Right ventricle myocardium inferior (tissue), 1 donor: ENCODE measurements at places on chromosomes 5 and 9.

- DNase-seq: no peak
Observed at GRCh38 chr9:69627281-69627680, 44.9 kb downstream of the APBA1 start.

GRCh38 chr9:134378901-134379338, 52.7 kb downstream of the RXRA start:
- DNase-seq: no peak

DNA sequence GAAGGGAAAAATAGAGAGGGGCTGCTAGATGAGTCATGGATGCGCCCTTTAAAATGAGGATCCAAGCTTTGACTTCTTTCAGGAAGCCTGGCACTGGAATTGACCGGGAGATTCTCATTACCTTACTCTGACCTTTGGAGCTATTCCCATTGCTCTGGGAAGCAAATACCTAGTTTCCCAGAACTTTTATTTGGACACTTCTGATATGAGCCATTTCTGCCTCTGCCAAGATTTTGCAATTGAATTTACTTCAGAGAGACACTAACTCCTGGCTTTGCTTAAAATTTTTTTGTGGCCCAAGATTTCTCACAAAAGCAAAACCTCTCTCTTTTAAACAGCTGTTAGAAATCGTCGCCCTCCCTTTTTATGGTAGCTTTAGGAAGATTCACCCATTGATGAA, 15.7 kb upstream of the AGXT2 start:
- no peak for DNase-seq

DNA sequence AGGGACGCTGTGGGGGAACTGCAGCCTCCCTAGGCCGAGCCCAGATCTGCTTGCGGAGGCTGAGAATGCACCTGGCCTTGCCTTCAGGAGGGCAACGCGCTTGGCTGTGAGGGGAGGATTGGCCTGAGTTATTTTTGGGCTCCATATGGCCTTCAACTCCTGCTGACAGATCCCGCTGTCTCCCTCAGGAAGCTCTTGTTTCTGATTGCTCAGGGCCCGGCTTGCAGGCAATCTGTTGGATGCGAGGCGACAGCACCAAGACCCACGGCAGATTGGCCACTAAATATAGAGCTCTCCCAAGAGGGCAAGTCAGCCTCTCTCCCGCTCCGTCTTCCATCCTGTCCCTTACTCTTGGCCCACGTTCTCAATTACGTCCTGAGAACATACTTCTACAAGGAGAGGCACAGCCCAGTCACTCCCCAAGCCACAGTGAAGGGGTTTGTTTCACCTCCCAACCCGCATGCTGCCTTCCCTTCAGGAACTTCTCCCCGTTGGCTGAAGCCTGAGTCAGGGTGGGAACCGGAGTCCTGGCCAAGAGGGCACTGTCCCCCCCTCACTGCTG, 53.6 kb downstream of the RASGEF1C start:
- no peak for DNase-seq

DNA sequence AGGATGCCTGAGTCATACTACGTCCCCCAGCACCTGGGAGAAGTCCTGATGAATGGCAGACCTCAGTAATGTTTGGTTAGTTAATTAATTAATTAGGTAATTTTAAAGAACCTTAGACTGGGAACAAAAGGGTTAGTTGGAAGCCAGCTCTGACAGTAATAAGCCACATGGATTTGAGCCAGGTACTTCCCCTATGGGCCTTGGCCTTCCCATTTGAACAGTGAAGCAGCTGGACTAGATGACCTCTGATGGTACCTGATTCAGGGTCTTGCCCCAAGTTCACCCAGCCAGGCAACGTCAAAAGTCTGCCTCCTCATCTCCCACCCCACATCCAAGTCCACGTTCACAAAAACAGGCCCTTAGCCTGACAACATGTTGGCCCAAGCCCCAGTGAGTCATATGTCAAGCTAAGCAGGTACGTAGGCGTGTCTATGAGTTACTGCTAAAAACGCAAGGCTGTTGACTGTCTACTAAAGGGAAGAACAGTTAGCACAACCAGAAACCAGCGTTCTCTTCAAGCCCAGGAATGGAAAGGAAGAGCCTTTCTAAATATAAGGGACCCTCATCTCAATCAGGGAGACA, 303.2 kb downstream of the ACTL7B start:
- DNase-seq: no peak

- DNase-seq: no peak
Observed at GRCh38 chr5:22852807-22853660, at the start of gene CDH12. CDH12 (minus strand) TSS chr5:22853344.

- no peak for DNase-seq
Observed at GRCh38 chr5:128252196-128252595, 168.6 kb downstream of the SLC12A2 start.

DNA sequence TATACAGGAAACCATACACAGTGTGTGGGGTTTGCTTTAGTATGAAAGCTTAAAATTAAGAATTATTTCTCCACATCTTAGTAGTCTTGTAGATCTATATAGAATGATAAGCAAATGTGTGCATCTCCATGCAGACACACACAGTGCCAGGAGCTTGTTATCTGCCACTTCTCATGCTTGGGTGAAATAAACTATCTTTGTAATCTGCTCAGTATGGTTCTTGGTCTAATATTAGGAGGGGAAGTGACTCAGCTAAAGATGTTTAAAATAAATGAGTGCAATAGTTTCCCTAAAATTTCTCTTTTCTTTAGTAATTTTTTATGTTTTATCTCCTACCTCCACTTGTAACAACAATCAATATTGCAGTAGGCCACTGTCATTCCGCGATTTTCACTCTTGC, 689.6 kb downstream of the TAF11L14 start:
- DNase-seq: no peak

GRCh38 chr5:140595538-140596300, 31.1 kb downstream of the SLC35A4 start:
- DNase-seq: no peak

DNA sequence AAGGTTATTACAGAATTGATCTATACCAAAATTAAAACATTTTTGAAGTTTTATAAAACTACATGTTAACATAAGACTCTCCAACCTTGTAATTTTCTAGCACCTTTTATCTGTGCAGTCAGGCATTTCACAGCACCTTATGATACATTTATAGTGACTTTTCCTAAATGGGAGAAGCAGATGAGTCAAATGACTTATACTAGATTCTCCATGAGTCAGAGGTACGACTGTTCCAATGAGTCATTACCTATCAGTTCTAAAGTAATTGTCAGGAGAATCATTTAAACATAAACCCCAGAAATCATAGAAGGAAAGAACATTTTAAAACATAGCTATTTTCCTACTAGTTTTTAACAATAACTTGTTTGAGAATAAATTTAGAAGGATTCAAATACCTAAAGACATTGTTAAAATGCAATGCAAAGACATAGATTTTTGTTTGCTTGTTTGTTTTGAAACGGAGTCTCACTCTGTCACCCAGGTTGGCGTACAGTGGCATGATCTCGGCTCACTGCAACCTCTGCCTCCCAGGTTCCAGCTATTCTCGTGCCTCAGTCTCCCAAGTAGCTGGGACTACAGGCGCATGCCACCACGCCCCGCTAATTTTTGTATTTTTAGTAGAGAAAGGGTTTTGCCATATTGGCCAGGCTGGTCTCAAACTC, 34.7 kb upstream of the DMXL1 start:
- no peak for DNase-seq

DNA sequence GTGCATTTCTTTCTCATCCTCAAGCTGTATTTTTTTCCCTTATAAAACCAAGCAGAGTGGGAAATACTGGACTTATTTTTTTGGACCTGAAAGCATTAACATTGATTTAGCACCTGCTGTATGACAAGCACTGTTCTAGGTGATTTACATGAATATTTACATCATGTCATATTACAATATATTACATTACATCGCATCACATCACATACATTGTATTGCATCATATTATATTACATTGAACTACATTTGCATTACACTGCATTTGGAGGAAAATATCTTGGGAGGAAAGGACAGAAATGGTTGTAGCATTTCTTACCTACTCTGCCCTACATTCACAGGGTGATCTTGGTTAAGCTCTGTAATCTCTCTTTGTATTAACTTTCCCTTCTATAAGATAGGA, 11.2 kb upstream of the PDCD1LG2 start:
- no peak for DNase-seq

DNA sequence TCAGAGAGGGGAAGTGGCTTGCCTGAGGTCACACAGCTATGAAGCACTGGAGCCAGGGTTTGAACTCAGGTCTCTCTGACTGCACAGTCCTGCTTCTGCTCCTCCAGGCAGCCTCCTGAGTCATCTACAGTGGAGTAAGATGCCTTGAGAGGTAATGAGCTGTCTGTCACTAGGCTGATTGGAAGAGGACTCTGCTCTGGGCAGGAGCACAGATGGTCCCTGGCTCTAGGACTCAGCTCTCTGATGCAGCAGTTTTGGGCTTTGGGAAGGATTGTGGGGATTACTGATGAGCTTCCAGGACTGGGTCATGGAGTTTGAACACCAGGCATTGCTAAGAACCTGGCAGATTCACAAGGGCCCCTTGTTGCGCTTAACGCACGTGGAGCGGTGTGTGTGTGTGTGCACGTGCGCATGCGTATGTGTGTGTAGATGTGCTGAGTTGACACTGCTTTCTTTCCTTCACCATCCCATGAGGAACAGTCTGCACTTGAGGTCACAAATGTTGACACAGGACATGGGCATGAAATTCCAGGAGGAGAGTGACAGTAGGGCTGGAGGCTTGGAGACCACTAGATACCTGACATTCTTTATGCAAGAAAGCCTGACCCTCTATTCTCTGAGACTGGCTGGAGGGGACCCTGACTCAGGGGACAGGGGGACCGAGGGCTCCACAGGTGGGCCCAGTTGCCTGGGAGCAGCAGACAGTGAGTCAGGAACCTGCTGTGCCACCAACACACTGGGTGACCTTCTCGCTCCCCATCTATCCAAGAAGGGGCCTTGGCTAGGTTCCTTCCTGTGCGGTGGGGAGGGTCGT, 170.5 kb downstream of the RGS3 start:
- DNase-seq: no peak
